Sigmoid colon (tissue), 7 donors: ENCODE measurements at places on chromosomes 16 and 17.
A peak's percentile ranks its signal among the peaks of the same experiment; 100 is the strongest.

- H3K4me3 ChIP-seq = no peak overlapping the region
- no peak overlapping the region for H3K27ac ChIP-seq
- H3K4me1 ChIP-seq = no peaks in the 10 kb centered on the region
These were observed 380.9 kb downstream of the SOX9 start for GRCh38 chr17:72501404-72502370.

DNA sequence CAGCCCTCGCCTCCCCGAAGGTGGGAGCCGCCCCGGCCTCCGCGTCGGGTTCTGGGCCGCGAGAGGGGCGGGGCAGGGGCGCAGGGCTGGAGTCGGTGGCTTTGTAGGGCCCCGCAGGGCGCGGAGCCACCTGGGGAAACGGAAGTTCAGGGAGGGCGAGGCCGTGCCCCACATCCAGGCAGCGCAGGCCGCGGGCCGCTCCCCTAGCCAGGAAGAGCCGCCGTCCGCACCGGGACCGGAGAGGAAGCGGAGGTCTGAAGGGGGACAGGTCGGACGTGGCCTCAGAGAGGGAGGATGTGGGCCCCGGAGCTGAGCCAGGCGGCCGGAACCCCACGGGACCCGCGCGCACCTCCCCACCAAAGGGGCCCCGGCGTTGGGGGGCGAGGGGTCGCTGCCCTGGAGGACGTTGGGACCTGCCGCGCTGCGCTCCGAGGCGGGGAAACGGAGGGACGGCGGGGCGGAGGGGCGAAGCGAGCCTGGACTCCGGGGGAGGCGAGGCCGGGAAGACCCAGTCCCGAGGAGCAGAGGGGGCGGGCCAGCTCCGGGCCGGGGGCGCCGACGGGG, 482 bp upstream of the SLC16A3 start:
- peak; percentile 80 for DNase-seq
- H3K27me3 ChIP-seq = peaks cover 5% of the 10 kb centered on the region
- H3K27ac ChIP-seq = peak overlapping the region; percentile 94
- peak overlapping the region; percentile 23 for H3K4me3 ChIP-seq

DNA sequence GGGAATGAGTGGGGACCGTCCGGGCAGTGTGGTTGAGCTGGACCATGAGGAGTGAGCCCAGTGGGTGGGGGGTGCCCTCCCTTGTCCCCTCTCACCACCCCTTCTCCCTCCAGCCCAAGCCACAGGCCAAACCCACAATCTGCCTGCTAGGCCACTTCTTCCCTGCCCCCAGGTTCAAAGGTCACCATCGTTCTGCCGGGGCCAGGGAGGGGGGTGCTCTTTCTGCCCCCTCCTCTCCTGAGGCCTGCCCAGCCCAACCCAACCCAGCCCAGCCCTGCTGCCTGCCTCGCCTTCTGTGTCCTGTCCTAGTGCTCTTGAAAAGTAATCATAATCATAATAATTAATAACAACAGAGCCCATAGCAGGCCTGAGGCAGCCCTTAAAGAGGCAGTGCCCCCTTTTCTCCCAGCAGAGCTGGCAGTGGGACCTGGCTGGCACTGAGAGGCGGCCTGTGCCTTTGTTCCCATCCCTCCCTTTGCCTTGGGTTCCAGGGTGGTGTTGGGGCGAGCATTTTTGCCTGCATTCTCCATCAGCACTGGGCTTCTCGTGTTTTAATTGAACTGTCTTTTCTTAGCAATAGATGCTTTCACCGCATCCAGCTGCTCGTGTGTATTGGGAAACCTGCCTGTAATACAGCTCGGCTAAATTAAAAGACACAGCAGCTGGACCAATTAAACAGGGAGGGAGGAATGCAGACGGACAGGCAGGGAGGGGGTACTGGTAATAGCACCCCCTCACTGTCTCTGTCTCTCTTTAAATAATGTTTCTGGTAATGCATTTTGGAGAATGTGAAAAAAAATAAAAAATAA, 46.8 kb downstream of the SREBF1 start:
- H3K27me3 ChIP-seq = no peaks in the 10 kb centered on the region
- DNase-seq = no peak
- peaks cover 13% of the 10 kb centered on the region for H3K36me3 ChIP-seq
- no peaks in the 10 kb centered on the region for H3K4me1 ChIP-seq

GRCh38 chr17:72502371-72503341, 381.8 kb downstream of the SOX9 start:
- H3K27ac ChIP-seq = no peak overlapping the region
- no peaks in the 10 kb centered on the region for H3K27me3 ChIP-seq
- no peak for DNase-seq
- H3K4me1 ChIP-seq = no peaks in the 10 kb centered on the region
